ENCODE measurements at places on chromosomes 2 and 18.
A peak's percentile ranks its signal among the peaks of the same experiment; 100 is the strongest.

- DNase-seq: no peak
Observed at GRCh38 chr18:79399275-79400081, 3.7 kb downstream of the NFATC1 start.

GRCh38 chr18:6561420-6561861, 146.7 kb upstream of the L3MBTL4 start:
- no peak for DNase-seq

- DNase-seq: peak; percentile 99
Observed at GRCh38 chr2:18362696-18363095, 197.8 kb downstream of the RDH14 start.

DNA sequence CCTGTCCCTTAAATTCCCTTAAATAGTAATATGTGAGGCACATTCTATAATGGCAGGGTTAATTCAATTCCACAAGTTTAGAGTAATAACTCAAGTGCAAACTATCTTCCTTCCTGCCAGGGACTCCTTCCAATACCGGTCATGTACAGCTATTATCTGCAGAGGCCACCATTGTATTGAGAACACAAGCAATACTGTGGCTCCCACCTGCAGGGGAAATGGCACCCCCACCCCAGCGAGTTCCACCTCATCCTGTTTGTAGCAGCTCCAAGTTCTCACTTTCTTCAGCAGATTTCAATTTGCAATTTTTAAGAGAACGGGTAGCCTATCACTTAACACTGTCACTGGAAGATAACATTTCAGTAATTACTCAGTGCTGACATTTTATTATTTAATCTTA, 172.1 kb upstream of the PID1 start:
- no peak for DNase-seq

GRCh38 chr2:98947554-98947953, 11.5 kb upstream of the CRACDL start:
- DNase-seq: no peak

DNA sequence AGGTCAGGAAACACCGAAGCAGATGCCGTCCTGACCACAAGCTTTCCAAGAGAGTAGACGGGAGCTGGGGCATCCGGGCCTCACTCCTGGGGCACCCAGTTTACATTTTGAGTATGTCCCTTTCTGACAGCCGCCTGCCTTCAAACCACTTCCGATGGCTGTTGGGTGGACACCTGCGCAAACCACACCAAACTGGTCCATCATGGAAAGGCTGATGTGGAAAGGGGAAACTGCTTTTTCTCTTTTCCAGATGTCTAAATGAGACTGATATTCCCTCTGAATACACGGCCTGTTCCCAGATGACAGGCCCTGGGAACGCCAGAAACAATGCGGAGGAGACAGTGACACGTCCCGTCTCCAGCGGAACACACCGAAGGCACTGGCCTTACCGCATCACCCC, 290.0 kb upstream of the SALL3 start:
- no peak for DNase-seq

DNA sequence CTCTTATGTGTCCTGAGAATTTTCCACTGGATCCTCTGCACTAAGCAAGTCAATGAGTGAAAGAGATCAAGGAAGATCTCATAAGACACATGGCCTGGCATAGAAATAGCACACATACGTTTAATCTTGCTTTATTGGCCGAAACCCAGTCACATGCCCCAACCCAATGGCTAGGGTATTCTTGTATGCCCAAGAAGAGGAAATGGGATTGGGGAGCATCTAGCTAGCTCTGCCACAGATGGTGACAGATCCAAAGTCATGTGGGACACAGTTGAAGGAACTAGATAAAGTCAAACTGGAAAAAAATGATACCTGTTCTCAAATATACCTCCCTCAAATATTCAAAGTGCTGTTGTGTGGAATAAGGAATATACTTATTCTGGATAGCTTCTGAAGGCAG, 74.7 kb downstream of the CD28 start:
- no peak for DNase-seq

GRCh38 chr18:74353169-74353775, 37.6 kb downstream of the C18orf63 start:
- peak; percentile 41 for DNase-seq

GRCh38 chr2:147174824-147175254, 670.0 kb upstream of the ACVR2A start:
- DNase-seq: no peak

- no peak for DNase-seq
Observed at GRCh38 chr2:21118302-21118920, 5.4 kb upstream of the TDRD15 start.

- DNase-seq: no peak
Observed at GRCh38 chr2:172087780-172088244, 2.5 kb downstream of the DLX1 start.

- peak; percentile 52 for DNase-seq
Observed at GRCh38 chr2:139033300-139033699, 253.1 kb upstream of the NXPH2 start.

DNA sequence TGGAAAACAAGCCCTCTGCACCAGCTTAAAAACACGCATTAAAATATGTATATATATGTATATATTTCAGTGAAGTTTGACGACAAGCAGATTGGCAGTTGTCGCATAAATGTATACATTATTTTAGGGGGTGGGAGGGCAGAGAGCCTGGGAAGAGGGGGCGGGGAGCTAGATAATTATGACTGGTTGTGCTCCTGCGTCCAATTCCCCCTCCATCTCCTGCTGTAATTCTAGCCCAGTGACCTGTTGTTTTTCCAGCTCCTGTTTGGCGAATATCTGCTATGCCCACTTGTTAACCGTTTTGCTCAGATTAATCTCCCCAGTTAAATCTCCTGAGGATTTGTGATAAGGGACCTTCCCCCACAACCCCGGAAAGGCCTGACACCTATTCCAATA, 656 bp downstream of the UNC80 start:
- no peak for DNase-seq

DNA sequence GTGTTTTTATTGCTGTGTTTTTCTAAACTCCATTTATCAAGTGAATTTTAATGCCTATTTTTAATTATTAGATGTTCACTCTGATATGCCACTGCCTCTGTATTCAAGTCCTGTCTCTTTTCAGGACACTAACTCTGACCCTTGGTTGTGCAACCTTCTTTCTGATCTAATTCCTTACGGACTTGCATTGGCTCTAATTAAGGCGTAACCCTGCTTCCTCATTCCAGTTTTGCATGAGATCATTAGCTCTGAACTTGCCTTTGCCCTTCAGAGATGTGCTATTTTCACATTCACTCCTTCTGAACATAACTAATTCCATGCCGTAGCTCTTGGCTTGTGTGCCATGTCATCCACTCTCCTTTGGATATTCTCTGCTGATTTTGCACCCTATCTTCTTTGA, 162.5 kb upstream of the TMEFF2 start:
- DNase-seq: no peak

- no peak for DNase-seq
Observed at GRCh38 chr18:52394602-52395001, 54.6 kb downstream of the DCC start.

GRCh38 chr2:184527058-184527457, 71.3 kb upstream of the ZNF804A start:
- no peak for DNase-seq

GRCh38 chr2:216491793-216492596, 6.6 kb upstream of the RPL37A start:
- DNase-seq: peak; percentile 31

DNA sequence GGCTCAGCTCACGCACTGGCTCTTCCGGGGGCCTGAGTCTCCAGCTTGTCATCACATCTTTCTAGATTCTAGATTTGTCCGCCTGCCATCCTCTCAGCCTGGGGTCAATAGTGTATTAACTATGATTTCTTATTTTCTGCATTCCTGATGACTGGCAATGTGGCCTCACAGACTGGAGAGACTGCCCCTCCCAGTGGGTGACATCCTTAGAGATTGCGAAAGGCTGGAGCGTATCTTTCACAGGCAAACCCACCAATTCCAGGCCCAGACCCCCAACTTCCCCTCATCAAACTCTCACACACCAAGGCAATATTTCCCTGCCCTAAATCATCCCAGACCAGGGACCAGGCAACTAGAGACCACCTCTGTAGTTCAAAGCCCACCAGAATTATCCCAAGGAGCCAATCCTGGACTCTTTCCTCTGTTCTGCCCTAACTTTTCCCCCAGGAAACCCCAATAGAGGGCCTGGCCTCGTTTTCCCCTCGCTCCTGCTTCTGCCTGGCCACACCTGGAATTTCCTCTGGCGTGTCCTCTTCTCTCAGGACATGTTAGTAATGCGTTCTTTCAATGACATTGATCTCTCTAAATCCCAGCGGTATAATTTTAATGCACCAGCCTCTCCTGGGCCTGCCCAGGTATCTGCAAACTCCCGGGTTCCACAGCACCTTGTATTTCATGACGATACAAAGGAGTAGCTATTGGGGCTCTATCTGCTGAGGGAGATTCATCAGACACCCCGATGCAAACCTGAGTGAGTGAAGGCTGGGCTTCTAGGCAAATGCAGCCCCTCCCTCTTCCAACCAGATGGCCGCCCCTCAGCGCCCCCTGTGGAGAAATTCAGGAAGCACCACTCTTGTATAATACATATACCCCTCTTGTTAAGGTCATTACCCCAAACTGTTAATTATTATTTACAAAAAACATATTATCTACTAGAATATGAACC, 2.4 kb upstream of the KCNF1 start:
- DNase-seq: no peak

DNA sequence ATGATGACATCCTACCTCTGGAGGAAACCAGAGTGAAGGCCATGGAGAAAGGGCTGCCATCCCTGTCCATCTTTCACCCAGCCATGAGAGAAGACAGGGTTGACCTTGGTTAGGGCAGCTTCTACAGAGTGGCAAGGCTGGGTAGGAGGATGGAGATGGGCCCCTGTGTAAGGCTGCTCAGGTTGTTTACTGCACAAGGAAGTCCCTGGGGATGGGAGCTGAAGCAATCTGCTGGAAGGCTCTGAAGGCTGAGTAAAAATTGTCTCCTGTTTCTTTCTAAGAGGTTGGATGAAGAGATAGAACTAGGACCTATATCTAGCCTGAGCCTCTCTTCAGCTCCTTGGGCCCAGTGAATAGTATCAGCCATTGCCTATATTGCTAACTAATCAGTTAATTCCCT, 14.4 kb downstream of the ELMOD3 start:
- no peak for DNase-seq

- no peak for DNase-seq
Observed at GRCh38 chr2:42652086-42652485, 83.7 kb downstream of the MTA3 start.

GRCh38 chr18:71842666-71843065, 701.5 kb downstream of the CBLN2 start:
- DNase-seq: no peak

GRCh38 chr2:47205576-47206141, 50.6 kb upstream of the STPG4 start:
- peak; percentile 73 for DNase-seq

DNA sequence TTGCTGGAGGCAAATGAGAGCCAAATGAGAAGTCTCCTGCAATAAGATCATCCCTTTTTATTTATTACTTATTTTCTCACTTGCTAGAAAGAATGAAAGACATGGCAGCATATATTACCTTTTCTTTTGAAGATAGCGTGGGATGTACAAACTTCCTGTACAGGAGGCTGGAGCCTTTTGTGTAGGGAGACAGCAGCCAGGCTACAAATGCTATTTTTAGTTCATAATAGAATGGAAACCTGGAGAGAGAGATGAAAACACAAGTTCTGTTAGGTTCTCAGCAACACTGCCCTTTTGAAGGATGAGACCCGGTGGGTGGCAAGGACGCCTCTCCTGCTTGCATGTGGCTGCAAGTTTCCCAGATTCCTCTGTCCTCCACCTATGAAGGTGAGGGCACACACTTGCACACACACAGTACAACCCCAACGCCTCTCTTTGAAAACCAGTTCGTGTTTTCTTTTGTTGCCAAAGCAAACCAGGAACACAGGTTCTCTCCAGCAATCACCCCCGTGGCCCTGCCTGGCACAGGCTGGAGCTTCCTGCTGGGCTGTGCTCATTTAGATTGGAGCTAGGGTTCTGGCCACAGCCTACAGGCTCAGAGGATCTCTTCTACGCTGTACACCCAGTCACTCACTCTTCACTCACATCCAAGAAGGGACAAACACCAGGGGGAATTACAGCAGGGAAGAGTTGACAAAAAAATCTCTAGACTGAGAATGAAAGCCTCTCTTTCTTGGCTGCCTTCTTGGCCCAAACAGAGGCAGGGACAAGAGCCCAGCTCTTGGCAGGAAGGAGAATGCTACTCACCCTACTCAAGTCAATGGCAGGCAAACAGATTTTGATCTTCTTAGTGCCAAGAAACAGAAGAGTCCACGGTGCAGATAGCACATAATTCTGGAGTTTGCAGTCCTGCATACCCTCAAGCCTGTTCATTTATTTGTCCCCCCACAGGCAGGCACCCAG, 55.6 kb downstream of the MRPL35 start:
- no peak for DNase-seq

- DNase-seq: peak; percentile 56
Observed at GRCh38 chr2:205848601-205849000, 166.3 kb downstream of the NRP2 start.

DNA sequence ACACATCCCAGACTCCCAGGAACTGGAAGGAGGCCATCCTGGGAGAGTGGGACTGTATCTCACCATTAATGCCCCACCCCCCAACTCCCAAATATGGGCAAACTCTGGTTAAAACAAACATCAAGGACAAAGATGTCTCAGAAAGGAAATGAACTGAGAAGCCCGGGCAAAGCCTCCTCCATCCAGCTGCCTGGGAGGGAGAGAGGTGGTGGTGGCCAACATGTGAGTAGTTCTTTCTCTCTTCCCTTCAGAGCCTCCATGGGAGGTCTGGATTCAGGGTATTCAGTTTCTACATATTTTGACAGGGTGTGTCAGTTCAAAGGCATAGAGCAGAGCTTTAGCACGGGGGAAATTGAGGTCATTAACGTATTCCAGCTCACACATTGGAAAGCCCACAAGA, 57.5 kb downstream of the CXCR4 start:
- DNase-seq: peak; percentile 4

- DNase-seq: no peak
Observed at GRCh38 chr18:11996190-11996754, 15.0 kb downstream of the IMPA2 start.

DNA sequence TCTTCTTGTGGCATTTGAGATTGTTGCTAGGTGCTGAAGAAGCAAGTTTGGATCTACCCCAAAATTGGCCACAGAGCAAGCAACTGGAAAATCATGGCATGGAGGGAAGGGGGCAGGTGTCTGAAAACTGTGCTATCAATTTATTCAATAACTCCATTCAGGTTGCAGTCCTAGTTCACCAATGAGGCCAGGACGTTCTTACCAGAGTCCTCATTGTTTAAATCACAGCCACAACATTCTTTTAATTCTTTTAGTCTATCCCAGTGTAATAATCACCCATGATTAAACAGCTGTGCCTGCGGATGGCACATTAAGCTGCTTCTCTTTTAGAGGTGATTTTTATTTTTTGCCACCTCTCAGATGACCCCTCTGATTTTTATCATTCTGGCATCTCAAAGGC, 103.5 kb downstream of the ANKRD44 start:
- DNase-seq: peak; percentile 61

DNA sequence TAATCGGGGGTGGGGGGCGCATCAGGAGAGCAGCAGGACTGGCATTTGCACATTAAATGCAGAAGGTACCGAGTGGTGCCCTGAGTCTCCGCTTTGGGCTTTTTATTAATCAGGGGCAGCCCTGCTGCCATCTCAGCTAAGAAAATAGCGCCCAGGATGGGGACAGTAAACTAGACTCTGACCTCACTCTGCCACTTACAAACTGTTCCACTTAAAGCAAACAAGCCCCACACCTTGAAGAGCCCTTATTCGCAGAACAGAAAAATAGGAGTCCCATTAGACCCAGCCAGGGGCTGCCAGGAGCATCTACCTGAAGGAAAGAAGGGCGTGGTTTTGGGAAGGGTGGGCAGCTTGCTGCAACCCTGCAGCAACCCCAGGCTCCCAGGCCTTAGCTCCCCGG, 165.3 kb downstream of the TNS1 start:
- DNase-seq: no peak

- DNase-seq: no peak
Observed at GRCh38 chr2:26528836-26529235, 50.9 kb upstream of the OTOF start.

All from astrocyte (in vitro differentiated cells and primary cell).